ENCODE measurements at places on chromosomes 11 and 22. TPM values are rescaled to one million over a fixed set of nuclear protein-coding genes. Genes with fewer than 3 reads are reported as not detected.

The CARD10 gene
- 3.8 TPM for total RNA-seq

The CRYBB2 gene
- not detected for total RNA-seq

The UPK2 gene
- not detected for total RNA-seq

The SLN gene
- total RNA-seq: 1,477 TPM

The OVOL1 gene
- not detected for total RNA-seq

The OR8D4 gene
- total RNA-seq: not detected

The OR8B4 gene
- not detected for total RNA-seq

The GRIK4 gene
- total RNA-seq: not detected

GRCh38 chr22:26608129-26608528 lies 9.7 kb downstream of the CRYBB1 start:
- no peak for DNase-seq

- no peak for DNase-seq
Measured at GRCh38 chr11:57426439-57426928, 437 bp downstream of the SLC43A3 start.

- peak; percentile 15 for DNase-seq
Measured at GRCh38 chr11:3134218-3134621, 30.9 kb downstream of the OSBPL5 start.

- DNase-seq: no peak
Measured at GRCh38 chr11:75394085-75394840, 5.1 kb upstream of the RPS3 start.

DNA sequence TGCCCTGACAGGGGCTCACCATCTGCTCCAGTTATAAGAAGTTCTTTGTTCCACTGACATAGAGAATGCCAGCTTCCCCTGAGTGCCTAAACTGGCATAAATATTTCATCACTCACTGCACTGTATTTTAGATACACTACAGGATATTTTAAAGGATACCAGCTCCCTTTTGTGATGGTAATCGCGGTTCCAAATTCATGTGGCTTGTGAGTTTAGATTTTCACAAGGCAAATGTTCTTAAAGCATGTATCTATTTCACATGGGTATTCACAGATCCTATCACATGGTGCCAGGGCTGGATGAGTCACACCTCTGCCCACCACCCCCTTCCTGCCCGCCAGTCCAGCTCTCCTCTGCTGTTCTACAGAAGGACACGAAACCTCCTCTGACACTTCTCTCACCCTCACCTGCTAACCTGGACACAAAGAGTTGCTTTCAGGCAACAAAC lies 105.5 kb downstream of the KCNC1 start:
- peak; percentile 79 for DNase-seq

- no peak for DNase-seq
Measured at GRCh38 chr11:84887055-84887629, 740.0 kb downstream of the DLG2 start.

- DNase-seq: no peak
Measured at GRCh38 chr22:50720301-50721256, 17.4 kb upstream of the ACR start.

DNA sequence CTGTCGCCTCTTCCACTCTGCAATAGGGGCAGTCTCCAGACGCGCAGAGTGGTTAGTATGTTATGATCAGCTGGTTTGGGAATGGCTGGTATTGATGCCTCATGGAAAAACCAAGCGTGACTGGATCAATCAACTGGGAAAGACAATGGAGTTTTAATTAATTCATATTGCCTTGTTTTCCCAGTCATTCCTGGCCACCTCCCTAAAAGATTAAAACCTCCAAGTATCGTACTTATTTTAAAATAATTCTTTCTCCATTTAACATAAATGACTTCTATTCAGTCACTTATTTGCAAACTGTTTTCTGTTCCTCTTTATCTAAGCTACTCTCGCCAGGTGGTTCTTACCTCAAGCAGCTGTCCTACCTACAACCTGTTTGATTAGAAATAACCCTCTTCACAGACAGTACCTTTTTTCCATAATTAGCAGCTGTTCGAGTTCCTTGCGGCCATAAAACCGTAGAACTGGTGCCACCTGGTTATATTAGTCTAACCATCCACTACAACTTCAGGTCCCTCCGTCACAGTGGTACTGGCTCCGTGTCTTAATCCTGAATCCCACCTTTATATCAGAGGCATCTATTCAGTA lies 898 bp downstream of the ZNF215 start:
- DNase-seq: no peak

DNA sequence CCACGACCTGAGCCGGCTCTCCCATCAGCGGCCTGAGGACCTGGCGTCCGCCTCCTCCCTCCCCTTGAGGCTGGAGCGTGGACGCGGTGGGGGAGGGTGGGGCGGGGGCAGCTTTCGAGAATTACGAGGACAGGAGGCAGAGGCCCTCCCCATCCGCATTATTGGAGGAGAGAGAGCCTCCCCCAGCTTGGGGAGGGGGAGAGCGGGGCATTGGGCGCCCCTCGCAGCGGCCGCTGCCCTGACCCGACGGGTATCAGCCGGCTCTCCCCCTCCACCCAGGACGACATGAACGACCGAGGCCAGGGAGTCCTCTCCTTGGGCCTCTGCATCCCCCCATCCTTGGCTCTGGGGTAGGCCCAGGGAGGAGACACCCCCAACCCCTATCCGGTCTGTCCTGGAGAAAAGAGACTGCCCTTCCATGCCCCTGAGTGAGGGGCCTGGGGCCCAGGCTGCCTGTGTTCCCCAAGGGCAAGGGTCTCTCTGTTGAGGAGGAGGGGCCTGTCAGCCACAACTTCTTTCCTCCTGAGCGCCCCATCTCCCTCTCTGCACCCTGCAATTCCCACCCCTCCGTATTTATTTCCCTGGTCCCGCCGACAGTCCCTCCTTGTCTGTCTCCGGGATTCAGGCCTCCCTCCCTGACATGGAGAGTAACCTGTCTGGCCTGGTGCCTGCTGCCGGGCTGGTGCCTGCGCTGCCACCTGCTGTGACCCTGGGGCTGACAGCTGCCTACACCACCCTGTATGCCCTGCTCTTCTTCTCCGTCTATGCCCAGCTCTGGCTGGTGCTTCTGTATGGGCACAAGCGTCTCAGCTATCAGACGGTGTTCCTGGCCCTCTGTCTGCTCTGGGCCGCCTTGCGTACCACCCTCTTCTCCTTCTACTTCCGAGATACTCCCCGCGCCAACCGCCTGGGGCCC lies 495 bp downstream of the GPR137 start:
- DNase-seq: peak; percentile 69

- no peak for DNase-seq
Measured at GRCh38 chr11:123197711-123198110, 2.7 kb upstream of the CLMP start.

DNA sequence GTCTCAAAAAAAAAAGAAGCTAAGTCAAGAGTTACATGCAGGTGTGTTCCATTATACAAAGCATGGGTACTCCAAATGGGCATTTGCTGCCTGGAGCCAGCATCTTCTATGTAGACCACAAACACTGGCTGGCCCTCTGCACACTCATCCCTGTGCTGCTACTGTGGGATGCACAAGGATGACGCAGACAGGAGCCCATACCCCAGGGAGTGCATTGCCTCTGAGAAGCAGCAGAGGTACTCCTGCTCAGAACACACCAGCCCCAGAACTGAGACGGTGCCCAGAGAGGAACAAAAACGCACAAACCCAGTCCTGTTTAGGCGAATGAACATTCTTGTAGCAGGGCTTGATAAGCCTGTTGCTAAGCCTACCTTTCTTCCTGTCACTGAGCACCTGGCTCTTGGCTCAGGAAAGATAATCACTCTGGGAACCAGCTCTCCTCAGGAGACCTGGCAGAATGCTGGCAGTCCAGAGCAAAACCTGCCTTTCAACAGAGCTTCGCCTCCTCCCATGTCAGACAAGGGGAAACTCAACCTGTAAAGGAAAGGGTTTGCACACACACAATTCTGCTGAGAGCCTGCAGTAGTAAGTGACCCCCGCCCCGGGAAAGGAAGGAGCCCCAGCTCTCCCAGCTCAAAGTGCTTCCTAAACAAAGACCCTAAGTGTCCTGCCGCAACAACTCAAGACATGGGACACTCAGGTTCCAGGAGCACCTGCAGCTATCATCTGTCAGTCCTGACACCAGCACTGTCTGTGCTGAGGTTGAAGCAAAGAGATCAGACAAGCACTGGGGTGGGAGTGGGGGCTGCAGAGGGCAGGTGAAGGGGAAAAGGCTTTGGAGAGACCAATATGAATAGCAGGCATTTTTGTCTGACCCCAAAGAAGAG lies 145.7 kb downstream of the TENM4 start:
- DNase-seq: no peak

GRCh38 chr11:10125522-10126133 lies 168.4 kb downstream of the SBF2 start:
- no peak for DNase-seq

All from psoas muscle (tissue), 8 donors.